Activated naive CD8-positive, alpha-beta T cell treated with anti-CD3 and anti-CD28 coated beads, Interleukin-2, amount 10 ng/mL, durations not matched to agents 7 days and 5 days (primary cell): ENCODE measurements at places on chromosomes 6 and 20. TPM values are rescaled to one million over a fixed set of nuclear protein-coding genes. Genes with fewer than 3 reads are reported as not detected.
A peak's percentile ranks its signal among the peaks of the same experiment; 100 is the strongest.

DNA sequence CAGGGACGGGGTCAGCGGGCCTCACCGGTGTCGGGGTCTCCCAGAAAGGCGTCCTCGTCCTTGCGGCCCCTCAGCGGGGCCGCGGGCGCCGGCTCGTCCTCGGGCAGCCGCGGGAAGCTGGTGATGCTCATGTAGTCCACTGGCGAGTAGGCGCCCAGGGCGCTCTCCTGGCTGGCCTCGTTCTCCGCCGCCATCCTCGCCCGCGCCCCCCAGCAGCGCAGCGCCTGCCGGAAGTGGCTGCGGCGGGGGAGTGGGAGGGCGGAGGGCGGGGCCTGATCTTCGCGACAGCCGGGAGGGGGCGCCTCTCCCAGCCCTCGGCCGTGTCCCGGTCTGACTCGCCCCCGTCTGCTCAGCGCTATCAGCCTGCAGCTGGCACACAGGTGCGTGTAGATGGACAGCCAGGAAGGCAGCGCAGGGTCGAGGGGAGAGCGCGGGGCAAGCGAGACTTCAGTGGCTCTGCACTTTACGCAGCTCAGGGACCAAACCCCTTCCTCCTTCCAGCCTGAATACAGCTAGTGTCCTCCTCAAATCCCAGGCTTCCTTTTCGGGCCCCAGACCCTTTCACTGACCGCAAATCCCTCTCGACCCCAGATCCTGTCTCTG is at the start of gene GGT7:
Gene GGT7 (minus strand): TSS at position 235 of the 603 bp plus-strand sequence. CDS start 41 bp downstream, at position 194.
- peak within 1 kb of the TSS; percentile 74 for H3K27ac ChIP-seq
- peak within 1 kb of the TSS; percentile 83 for H3K4me3 ChIP-seq
- peaks cover 2% of the 10 kb centered on the region for H3K27me3 ChIP-seq

DNA sequence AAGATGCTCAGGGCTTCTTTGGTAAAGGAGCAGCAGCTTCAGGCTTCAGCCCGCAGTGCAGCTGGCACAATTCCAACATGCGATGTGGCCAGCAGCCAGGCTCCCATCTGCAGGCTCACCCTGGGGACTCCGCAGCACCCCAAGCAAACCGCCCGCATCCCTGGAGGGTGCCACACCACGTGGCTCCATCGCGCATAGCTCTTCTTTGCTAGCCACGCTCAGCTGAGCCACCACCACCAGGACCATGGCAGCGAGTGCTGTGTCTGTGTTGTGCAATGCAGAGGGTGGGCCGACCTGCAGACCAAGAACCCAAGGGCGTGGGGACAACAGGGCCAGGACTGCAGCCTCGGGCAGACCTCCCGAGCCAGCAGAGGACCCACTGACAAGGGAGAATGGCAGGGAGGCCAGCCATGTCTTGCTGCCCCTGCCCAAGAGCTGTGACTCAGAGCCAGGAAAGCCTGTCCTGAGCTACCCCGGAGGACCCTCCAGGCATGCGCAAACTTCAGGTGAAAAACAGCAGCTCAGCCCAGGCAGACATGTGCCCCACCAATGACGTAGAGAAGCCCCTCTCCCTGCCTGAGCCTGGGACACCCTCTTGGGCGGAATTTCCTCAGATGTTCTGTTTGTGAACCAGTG is 87.8 kb downstream of the GINS1 start:
- no peak for DNase-seq
- no peak overlapping the region for H3K4me3 ChIP-seq
- H3K27ac ChIP-seq, result no peak overlapping the region
- no peaks in the 10 kb centered on the region for H3K36me3 ChIP-seq
- no peaks in the 10 kb centered on the region for H3K4me1 ChIP-seq

GRCh38 chr20:10524034-10524476 is 89.0 kb downstream of the SLX4IP start:
- H3K4me3 ChIP-seq, result no peak overlapping the region
- no peaks in the 10 kb centered on the region for H3K27me3 ChIP-seq
- peaks cover 22% of the 10 kb centered on the region for H3K4me1 ChIP-seq
- H3K36me3 ChIP-seq, result peaks cover 12% of the 10 kb centered on the region

- H3K27ac ChIP-seq, result no peak overlapping the region
- no peak for DNase-seq
- H3K4me3 ChIP-seq, result no peak overlapping the region
- no peaks in the 10 kb centered on the region for H3K4me1 ChIP-seq
- H3K27me3 ChIP-seq, result no peaks in the 10 kb centered on the region
Measured at GRCh38 chr20:18988701-18989100, 175.1 kb downstream of the SCP2D1 start.

DNA sequence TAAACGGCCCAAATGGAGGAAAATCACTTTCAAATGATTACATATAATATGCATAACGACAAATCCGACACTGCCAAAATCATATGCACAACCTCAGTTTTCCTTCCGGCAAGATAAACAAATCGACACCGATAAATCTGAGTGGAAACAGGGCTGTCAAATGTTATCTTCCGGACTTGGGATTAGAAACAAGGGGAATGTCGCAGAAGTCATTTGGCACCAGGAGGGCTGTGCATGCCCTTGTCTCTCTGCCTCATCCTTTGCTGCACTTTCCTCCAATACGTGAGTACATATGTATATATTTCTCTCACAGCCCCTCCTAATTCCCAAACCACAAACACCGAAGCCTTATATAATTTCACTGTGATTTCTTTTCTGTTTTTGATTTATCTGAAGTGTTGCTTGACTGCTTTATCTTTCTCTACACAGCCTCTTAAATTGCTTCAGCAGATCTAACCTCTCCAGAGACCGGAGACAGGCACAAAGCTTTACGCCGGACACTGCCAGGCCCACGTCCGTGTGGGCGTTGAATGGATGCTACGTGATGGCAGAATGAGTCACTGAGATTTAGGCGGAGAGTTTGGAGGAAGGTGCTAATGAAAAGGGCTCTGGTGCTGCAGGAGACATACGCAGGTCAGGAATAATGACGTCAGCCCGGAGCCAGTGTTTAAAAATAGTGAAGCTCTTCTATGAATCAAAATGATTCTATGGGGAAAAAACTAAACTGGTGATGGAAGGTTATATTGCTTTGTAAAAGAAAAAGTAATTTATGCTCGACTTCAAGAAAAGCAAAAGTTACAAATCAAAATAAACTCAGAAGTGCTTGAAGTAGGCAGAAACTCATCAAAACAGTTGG is 21.0 kb upstream of the PRELID3B start:
- no peaks in the 10 kb centered on the region for H3K4me1 ChIP-seq
- no peak for DNase-seq
- peaks cover 45% of the 10 kb centered on the region for H3K27me3 ChIP-seq
- no peaks in the 10 kb centered on the region for H3K36me3 ChIP-seq

HLA-DRA gene
- total RNA-seq, result 26.1 TPM

DNA sequence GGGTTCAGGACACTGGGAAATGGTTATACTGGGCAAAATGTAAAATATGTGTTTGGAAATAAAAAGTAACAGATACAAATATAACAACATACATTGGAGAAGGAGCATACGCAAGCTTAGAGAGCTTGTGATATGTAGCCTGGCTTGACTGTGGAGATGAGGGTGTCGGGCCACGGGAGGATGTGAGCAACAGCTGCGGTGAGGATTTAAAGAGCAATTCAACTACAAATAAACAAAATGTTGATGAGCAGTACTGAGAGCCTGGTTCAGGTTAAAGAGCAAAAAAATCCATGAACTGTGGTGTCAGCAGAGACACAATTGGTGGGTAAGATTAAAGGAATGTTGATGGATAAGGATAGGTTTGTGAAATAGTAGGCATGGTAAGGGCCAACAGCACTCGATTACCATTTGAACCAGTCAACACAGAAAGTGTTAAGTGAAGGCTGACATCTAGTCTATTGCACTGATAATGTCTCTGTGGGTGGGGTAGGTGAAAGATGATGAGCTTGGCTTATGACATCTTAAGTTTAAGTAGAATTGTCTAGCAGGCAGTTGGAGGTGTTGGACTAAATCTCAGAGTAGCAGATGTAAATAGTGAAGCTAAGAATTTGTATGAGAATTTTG is 723.2 kb downstream of the EPM2A start:
- H3K27ac ChIP-seq, result no peak overlapping the region
- H3K4me1 ChIP-seq, result peaks cover 1% of the 10 kb centered on the region
- DNase-seq, result no peak
- H3K4me3 ChIP-seq, result no peak overlapping the region
- peaks cover 5% of the 10 kb centered on the region for H3K27me3 ChIP-seq
- no peaks in the 10 kb centered on the region for H3K36me3 ChIP-seq

TCF21 gene
- total RNA-seq, result not detected

DNA sequence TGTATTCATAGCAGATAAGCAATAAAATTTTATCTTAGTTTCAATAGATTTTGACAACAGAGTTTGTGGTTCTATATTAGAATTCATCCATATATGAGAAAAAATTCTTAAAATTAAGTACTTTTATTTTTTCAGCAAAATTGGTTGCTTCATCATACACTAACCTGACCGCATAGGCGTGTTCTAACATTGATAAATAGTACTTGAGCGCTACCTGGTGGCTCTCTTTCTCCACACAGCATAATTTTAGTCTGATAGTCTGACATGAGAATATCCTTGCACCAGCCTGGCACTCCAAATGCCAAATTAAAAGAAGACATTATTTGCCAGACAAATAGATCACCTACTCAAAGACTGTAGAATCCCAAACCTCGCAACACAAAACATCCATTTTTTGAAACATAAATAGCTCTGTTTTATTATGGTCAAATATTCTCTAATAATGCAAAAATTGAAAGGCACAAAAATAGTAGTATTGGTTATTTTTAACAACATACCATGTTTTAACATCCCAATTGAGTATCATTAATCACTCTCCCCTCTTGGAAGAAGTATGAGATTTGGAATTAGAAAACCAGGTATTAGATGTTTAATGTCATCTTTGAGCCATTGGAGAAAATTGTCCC is 33.0 kb upstream of the FILIP1 start:
- no peaks in the 10 kb centered on the region for H3K36me3 ChIP-seq
- H3K4me1 ChIP-seq, result no peaks in the 10 kb centered on the region
- peak; percentile 25 for DNase-seq
- H3K27me3 ChIP-seq, result peaks cover 33% of the 10 kb centered on the region
- no peak overlapping the region for H3K4me3 ChIP-seq

- peak overlapping the region; percentile 83 for H3K27ac ChIP-seq
- H3K27me3 ChIP-seq, result no peaks in the 10 kb centered on the region
Measured at GRCh38 chr20:25750765-25751696, 54.4 kb upstream of the ZNF337 start.

PGM3 gene
- 22.4 TPM for total RNA-seq

DNA sequence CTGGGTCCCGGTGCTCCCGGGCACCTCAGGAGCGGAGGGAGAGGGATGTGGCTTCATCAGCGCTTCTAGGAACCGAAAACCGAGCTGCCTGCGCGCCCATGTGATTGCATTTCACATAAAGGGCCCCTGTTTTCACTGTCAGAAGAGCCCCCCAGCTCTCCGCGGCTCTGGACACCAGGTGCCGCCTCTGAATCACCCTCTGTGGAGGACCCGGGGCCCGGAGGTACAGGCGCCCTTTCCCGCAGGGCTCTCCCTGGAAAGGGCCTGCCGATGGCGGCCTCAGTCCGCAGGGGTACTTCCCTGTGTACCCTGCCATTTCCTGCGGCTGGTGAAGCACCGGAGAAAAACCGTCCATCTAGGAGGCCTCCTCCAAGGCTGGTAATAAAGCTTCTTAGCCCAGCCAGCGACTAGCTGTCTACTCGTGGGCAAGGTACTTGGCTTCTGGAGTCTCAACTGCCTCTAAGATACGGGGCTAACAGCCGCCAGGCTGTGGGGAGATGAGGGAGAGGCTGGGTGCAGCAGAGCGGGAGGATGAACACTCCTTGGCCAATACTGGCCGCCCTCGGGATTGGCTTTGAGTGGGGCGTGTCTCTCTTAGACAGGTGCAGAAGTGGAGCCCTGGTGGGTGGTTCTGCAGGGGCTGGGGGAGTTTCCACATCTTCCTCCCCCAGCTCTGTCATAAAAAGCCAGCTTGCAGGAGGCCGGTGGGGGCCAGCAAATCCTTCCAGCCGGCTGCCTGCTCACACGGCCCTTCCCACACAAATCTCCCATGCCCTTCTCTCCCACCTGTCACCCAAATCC is 1.6 kb downstream of the PPP1R16B start:
- H3K36me3 ChIP-seq, result peaks cover 35% of the 10 kb centered on the region
- no peaks in the 10 kb centered on the region for H3K27me3 ChIP-seq
- DNase-seq, result no peak
- H3K4me1 ChIP-seq, result peaks cover 66% of the 10 kb centered on the region

- DNase-seq, result peak; percentile 51
- peaks cover 13% of the 10 kb centered on the region for H3K4me1 ChIP-seq
- H3K36me3 ChIP-seq, result peaks cover 2% of the 10 kb centered on the region
- no peak overlapping the region for H3K27ac ChIP-seq
- H3K4me3 ChIP-seq, result no peak overlapping the region
- peaks cover 61% of the 10 kb centered on the region for H3K27me3 ChIP-seq
Measured at GRCh38 chr20:63005862-63006539, 763 bp downstream of the BHLHE23 start.

LAMA5 gene
- 0.80 TPM for total RNA-seq

DNA sequence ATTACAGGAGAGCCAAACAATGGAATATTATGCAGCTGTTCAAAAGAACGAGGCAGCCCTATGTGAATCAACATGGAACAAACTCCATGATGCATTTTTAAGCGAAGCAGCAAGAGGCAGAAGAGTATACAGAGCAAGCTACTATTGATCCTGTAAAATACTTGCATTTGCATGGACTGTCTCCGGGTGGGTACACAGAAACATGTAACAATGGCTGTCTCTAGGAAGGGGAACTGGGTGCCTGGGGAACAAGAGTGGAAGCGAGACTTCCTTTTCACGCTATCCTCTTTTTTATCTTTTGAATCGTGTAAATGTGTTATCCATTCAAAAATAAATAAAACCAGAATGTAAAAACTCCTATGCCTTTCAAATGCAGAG is 93.3 kb upstream of the SIRPA start:
- no peak overlapping the region for H3K4me3 ChIP-seq
- no peaks in the 10 kb centered on the region for H3K36me3 ChIP-seq
- DNase-seq, result no peak
- H3K27ac ChIP-seq, result no peak overlapping the region
- H3K27me3 ChIP-seq, result peaks cover 68% of the 10 kb centered on the region

DNA sequence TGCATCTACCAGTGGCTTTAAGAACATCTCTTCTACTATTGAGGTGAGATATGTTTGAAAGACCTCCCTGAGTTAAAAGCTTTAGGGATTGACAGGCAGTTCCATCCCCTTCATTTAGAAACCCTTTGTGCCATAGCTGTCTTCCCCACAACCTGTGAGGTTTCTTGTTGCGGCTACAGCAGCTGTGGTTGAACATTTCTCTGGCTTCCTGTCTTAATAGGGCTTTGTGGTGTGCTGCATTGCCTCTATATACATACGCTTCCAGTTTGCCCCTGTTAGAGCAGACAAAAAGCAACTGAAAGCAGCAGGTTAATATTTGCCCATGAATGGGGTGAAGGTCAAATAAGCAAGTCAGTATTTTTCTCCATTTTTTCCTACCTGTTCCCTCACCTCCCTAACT is 210.2 kb downstream of the TMEM200A start:
- H3K27ac ChIP-seq, result peak overlapping the region; percentile 86
- peak overlapping the region; percentile 70 for H3K4me3 ChIP-seq
- peaks cover 32% of the 10 kb centered on the region for H3K4me1 ChIP-seq
- H3K36me3 ChIP-seq, result peaks cover 61% of the 10 kb centered on the region

GRCh38 chr20:35012227-35013069 is 56.8 kb downstream of the MYH7B start:
- H3K27me3 ChIP-seq, result no peaks in the 10 kb centered on the region
- peak; percentile 6 for DNase-seq
- H3K36me3 ChIP-seq, result peaks cover 27% of the 10 kb centered on the region
- H3K27ac ChIP-seq, result no peak overlapping the region
